ENCODE measurements at places on chromosomes 12 and 14.

- DNase-seq, result no peak
Measured at GRCh38 chr14:38079886-38080285, 127.8 kb upstream of the SSTR1 start.

DNA sequence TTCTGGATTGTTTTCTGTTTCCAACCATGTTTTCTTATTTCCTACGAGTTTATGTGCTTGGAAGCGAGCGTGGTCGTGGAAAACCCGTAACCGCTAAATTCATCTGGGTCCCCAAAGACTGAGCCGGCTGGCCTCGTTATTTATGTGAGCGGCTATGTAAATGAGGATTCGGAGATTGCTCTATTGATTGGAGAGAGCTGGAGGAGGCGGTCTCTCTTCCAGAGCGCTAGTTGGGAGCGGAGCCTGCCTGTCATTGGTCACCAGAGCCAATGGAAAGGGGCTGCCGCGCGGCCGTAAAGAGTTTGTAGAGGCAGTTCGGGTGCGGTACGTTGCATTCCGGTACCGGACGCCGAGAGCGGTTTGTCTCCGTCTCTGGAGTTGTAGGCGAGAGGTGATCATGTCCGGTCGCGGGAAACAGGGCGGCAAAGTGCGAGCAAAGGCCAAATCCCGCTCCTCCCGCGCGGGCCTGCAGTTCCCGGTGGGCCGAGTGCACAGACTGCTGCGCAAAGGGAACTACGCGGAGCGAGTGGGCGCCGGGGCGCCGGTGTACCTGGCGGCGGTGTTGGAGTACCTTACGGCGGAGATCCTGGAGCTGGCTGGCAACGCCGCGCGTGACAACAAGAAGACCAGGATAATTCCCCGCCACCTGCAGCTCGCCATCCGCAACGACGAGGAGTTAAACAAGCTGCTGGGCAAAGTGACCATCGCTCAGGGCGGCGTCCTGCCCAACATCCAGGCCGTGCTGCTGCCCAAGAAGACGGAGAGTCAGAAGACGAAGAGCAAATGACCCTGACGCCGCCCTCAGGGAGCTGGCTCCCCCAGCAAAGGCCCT lies 29.0 kb downstream of the WBP11 start:
- peak; percentile 96 for DNase-seq

DNA sequence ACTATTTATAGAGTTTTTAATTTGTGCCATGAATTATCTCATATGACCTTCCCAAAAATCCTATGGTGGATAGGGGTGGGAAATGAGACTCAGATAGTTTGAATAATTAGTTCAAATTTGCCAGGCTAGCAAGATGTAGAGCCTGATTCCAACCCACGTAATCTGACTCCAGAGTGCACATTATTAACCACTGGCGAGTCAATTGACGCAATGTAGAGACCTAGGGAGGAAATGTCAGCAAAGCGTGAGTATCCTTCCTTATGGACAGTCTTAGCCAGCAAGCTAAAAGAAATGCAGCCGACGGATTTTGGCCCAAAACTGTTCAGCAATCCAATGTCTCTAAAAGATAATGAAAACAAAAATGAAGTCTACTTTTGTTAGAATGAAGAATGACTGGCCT lies 193.3 kb upstream of the KRR1 start:
- DNase-seq, result peak; percentile 63

DNA sequence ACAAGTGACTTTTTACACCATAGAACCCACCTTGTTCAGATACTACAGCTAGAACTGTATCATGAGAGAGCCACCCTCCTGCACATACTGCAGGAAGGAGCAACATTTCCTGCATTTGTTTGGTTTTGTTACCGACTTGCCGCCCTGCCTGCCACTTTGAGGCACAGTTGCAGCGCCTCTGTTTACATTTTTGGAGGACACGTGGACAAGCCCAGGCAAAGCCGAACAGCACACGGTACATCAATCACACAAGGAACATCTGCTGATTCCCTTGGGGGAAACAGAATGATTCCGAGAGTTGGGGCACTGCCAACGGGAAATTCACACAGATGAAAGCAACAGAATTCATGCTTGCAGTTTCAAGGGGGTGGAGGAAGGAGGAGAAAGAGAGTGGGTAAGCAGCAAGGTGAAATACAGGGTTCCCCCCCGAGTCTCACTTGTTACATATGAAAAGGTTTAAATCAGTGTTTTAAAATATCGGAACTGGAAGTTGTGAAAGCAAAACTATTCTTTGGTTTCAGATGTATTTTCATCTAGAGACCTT lies 110.7 kb downstream of the BTG1 start:
- peak; percentile 80 for DNase-seq

DNA sequence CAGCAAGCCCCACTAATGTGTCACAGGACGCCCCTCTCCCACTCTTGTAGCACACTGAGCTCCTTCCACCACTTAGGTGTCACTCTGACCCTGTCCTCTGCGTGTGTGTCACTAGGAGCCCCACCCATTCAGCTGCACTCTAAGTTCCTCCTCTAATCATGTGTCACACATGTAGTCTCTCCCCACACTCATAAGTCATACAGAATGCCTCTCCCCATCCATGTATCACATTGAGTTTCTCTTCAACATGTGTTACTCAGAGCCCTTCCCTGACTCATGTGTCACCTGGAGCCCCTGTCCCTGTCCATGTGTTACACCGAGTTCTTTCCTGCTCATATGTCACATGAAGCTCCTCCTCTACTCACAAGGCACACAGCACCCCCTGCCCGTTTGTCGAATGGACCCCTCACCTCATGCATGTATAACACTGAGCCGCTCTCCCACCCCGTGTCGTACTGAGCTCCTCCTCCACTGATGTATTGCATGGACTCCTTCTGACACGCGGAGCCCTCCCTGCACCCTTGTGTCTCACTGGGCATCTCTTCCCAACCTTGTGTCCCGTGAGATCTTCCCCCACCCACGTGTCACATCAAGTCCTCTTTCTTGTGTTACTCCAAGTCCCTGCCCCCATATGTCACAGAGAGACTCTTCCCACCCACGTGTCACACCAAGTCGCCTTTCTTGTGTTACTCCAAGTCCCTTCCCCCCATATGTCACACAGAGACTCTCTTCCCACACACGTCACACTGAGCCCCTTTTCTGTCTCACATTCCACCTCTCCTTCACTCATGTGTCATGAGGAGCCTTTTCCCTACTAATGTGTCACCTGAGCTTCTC lies 31.0 kb downstream of the RTL1 start:
- peak; percentile 19 for DNase-seq

- no peak for DNase-seq
Measured at GRCh38 chr14:105530285-105531087, 4.1 kb downstream of the TMEM121 start.

DNA sequence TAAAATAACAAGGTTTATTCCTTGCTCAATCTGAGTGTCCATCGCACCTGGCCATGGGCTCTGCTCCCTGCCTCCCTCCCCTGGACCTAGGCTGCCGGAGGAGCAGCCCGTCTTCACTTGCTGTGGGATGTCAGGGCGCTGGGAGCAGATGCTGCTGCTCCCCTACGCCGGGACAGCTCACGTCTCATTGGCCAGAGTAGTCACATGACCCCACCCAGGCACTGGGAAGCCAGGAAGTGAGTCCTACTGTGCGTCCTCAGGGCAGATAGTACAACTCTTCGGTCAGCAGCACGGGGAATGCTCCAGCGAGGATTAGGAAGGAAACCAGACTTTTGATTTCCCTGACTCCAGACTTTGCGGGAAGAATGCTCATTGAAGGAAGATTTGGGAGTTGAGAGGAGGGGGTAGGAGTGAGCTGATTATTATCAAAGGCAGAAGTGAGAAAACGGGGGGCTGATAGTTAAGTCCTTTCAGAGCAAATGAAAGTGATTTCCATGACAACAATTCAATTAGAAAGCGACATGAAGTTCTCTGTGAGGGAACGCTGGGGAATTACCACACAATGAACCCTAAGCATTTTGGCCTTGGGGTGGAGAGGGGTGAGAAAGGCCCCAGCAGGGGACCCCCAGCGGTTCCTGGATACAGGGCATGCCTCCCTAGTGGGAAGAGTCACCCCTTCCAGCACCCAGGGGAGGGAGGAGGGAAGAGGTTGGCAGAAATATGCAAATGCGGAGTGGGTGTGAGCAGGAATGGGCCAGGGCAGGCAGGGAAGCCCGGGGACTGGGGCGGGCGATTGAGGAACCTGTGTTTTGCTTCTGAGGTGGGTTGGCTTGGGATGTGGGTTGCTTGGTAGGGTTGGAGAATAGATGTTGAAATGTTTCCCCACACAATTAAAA lies 215.5 kb downstream of the AACS start:
- DNase-seq, result no peak

DNA sequence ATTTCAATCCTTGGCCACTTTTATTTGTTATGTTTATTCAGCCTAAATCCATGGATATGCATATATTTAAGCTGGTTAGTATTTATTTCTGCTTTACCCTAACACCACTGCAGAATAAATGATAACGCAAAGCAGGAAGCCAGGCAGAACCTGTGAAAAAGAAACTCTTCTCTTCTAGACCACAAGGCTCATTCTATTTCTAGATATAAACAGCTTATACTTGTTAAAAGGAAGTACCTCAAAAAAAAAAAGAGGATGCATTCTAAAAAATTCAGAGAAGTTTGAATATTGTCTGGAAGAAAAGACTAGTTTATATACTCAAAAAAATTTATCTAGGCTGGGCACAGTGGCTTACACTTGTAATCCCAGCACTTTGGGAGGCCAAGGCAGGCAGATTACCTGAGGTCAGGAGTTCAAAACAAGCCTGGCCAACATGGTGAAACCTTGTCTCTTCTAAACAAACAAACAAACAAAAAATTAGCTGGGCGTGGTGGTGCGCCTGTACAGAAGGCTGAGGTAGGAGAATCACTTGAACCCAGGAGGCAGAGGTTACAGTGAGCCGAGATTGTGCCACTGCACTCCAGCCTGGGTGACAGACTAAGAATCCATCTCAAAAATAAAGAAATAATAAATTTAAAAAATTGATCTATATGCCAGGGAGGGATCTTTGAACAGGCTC lies 55.8 kb downstream of the GALNT4 start:
- no peak for DNase-seq

GRCh38 chr12:18297902-18298301 lies 36.6 kb downstream of the PIK3C2G start:
- no peak for DNase-seq

- DNase-seq, result no peak
Measured at GRCh38 chr14:94989946-94990345, 167.4 kb downstream of the DICER1 start.

DNA sequence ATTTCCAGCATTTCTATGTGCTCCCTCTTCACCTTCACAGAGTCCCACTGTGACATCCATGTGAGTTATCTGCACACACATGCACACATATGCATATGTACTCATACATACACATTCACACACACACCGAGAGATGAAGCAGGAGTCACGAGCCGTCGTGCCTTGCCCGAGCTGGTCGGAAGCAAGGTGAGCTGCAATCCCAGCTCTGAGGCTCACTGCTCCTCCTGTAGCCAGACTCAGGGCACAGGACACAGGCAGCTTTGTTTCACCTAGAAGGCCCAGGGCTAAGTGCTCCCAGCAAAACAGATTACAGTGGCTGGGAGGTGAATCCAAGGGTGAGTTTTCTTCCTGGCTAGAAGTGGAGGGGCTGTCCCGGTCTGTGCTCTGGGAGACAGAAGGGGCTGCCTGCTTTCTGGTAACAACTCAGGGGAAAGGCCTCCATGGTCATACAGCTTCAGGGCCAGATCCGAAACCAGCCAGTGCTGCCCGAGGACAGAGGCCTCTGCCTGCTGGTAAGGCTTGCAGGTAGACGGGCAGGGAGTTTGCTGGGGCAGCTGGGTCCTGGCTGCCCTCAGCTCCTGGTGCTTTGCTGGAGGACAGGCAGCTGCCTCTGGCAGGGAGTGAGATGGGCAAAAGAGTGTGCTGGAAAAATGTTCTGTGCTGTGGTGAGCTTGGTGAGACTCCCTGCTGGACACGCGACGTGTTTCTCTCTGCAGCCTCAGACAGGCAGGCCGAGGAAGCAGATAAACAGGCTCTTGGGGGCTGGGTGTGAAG lies 123.7 kb downstream of the CRACR2A start:
- no peak for DNase-seq

GRCh38 chr12:103571286-103571685 lies 15.8 kb upstream of the STAB2 start:
- DNase-seq, result no peak

- DNase-seq, result peak; percentile 41
Measured at GRCh38 chr12:96710127-96710745, 196.8 kb upstream of the NEDD1 start.

GRCh38 chr12:108609537-108610335 lies 11.9 kb upstream of the TMEM119 start:
- no peak for DNase-seq

GRCh38 chr12:7297865-7298264 lies 6.0 kb upstream of the ACSM4 start:
- no peak for DNase-seq
